ENCODE measurements at places on chromosomes 13 and 19.

- no peak for DNase-seq
These were observed 254.2 kb downstream of the ITGBL1 start for GRCh38 chr13:101706651-101707050.

DNA sequence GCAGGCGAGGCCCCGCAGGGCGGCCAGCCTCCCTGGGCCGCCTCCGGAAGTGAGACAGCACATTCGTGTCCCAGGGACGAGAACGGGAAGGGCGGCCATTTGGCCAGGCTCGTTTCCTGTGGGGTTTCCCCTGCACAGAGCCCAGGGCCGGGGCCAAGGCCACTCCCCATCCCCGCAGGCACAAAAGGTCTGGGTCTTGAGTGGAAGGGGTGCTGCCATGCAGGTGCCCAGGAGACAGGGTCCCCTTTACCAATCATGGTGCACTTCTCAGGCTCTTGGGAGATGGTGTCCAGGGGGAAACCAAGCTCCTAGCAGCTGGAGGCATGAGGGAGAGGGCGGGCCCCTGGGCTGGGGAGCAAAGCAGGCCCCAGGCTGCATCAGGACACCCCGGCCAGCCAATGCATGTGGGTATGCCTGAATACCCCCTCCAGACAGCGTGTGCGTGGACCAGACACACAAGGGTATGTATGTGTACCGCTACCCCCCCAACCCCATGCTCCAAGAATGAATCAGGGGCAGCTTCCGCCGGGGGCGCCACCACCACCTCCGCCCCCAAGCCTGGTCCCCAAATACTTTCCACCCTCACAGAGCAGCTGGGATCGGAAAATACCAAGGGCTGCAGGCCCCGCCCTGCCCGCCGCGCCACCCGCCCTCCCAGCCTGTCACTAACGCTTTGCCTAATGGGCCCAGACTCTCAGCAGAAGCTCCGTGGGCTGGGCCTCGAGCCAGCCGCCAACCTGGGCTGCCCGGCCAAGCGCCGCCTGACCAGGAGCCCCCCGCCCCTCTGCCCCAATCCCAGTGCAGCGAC lies 37.6 kb upstream of the NANOS3 start:
- DNase-seq, result no peak

- no peak for DNase-seq
These were observed 129.3 kb upstream of the SERP2 start for GRCh38 chr13:44244288-44244687.

DNA sequence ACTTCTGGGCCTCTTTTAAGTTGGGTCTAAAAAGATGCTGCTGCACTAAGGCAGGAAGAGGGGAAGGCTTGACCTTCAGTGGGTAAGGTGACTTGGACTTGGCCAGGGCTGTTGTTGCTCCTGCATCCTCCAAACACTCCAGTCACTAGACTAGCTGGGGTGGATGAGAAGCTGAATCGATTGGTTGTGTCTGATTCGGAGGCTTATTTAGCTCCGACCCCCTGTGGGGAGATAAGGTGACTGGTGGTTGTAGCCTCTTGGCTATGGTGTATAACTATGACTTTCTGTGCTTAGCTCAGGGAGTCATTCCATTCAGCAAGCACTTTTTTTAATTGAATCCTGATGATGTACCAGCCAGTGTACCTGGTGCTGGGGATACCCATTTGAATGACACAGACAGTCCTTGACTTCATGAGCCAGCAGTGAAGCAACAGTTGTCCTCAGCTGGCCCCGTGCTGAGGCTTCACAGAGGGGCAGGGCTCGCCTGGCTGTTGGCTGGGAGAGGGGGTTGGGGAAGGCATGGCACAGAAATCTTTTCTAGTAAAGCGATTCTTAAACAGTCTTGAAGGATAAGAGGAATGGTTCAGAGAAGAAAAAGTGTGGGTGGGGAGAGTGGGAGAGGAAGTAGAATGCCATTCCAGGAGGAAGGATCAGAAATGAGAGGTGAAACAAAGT lies 9.9 kb downstream of the PCDH8 start:
- no peak for DNase-seq

- DNase-seq, result no peak
These were observed 329.7 kb downstream of the NDFIP2 start for GRCh38 chr13:79810669-79811068.

GRCh38 chr19:53942001-53942786 lies 20.5 kb upstream of the CACNG8 start:
- DNase-seq, result no peak

- no peak for DNase-seq
These were observed 13.9 kb downstream of the LILRA5 start for GRCh38 chr19:54299126-54299498.

DNA sequence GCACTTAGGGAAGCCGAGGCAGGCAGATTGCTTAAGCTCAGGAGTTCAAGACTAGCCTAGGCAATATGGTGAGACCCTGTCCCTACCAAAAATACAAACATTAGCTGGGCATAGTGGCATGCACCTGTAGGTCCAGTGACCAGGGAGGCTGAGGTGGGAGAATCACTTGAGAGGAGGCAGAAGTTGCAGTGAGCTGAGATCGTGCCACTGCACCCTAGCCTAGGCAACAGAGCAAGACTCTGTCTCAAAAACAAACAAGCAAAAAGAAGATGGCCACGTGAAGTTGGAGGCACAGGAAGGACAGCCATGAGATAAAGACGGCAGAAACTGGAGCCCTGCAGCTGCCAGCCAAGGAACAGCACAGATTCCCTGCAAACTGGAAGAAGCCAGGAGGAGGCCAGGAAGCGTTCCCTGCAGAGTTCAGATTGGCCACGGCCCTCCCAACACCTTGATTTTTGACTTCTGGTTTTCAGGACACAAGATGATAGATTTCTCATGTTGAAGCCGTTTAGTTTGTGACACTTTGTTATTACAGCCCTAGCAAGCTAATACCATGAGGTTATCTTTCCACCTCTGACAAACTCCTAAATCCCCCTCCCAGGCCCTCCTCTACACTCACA lies 786.7 kb downstream of the UQCRFS1 start:
- no peak for DNase-seq

- DNase-seq, result no peak
These were observed 39.5 kb upstream of the ZNF536 start for GRCh38 chr19:30332445-30333234.

DNA sequence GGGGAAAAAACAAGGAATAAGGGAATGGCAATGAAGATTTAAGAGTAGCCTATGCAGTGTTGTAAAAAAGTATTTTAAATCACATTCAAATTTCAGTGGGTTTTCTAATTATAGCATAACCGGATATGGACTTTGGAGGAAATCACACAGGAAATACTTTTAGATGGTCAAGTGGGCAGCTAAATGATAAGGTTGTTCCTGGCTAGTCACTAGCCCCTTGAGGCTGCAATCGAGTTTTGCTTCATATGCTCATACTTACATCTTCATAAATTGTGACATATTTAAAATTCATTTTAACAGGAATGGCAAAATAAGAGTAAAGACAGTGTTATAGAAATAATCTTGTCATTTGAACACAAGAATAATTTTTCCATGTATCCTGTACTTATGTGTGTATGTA lies 88.9 kb downstream of the WDFY2 start:
- no peak for DNase-seq

GRCh38 chr13:105961438-105961837 lies 574.0 kb downstream of the EFNB2 start:
- no peak for DNase-seq

GRCh38 chr19:42494321-42494720 lies 34.0 kb downstream of the CEACAM1 start:
- DNase-seq, result no peak

DNA sequence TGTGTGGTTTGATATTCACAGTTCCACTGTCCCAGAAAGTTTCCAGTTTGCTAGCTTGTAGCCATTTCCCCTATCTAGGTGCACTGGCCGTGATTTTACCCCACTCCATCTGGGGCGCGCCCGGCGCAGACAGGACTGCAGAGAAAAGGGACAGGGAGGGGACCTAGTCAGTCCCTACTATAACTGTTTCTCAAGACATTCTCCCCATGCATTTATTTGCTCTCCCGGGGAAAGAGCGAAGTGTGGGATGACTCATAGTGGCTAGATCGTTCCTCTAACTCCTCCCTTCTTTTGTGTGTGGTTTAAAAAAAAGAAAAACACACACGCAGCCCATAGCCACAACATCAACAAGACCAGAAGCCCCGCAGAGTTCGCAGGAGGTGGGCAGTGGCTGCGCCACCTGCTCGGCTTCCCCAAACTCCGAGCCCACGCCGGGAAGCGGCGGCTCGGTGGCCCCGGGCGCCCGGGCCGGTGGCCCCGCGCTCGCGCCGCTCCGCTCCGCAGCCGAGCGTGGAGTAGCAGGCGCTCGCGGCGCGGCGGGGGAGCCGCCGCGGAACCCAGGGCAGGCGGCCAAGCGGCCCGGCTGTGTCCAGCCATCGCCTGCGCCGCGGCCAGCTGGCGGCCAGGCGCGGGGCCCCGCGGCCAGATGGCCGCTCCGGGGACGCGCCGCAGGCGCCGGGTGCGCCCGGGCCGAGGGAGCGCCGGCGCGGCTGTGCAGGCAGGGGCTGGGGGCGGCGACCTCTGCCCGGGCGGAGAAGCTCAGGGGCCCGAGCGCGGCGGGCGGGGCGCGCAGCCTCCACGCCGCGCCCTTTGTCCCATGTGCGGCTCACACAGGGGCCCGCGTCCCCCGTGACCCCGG lies 653 bp downstream of the TMTC4 start:
- DNase-seq, result peak; percentile 15

- peak; percentile 92 for DNase-seq
These were observed 50.0 kb downstream of the PIN1 start for GRCh38 chr19:9885077-9885552.

- DNase-seq, result no peak
These were observed 27.8 kb downstream of the TIMM13 start for GRCh38 chr19:2399582-2399981.

DNA sequence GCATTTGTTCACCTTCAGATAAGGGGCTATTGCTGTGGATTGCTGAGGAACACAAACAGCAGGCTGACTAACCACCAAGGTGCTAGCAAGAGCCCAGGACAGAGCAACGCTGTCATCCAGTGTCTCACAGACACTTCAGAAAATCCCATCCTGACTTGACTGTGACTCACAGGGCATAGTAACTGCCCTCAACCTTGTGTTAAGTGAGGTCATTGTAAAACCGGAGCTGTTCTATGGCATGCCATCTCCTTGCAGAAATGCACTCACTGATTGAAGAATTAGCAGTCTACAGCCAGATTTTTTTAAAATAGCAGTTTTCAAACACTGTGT lies 51.1 kb downstream of the TNFRSF19 start:
- DNase-seq, result no peak

DNA sequence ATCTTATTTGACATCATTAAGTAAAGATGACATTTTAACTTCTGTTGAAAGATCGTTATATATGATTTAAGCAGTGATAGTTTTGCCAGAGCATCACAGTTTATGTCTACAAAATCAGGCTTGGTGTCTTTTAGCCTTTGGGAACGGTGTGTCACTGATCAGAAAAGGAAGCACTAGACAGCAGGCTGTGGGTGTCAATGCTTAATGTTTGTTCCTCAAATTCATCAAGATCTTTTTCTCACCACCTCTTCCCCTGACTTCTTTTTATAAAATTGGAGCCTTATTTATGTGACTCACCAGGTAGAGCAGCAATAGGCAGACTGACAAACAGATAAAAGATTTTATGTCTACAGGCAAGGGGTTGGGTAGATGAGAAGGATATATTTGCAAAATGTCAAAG lies 1558.5 kb downstream of the EFNB2 start:
- DNase-seq, result no peak

DNA sequence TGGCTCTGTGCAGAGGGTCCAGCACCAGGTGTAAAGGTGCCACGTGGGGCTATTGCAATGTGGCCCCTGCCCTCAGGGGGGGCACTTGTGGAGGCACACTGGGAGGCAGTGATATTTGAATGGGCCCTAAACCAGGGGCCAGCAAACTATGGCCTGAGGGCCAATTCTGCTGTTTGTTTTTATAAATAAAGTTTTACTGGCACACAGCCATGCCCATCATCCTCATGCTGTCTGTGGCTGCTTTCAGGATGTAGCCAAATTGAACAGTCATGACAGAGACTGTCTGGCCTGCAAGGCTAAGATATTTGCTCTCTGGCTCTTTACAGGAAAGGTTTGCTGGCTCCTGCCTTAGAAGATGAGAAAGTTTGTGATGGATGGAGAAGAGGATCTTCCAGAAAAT lies 33.9 kb upstream of the RANBP3 start:
- no peak for DNase-seq

DNA sequence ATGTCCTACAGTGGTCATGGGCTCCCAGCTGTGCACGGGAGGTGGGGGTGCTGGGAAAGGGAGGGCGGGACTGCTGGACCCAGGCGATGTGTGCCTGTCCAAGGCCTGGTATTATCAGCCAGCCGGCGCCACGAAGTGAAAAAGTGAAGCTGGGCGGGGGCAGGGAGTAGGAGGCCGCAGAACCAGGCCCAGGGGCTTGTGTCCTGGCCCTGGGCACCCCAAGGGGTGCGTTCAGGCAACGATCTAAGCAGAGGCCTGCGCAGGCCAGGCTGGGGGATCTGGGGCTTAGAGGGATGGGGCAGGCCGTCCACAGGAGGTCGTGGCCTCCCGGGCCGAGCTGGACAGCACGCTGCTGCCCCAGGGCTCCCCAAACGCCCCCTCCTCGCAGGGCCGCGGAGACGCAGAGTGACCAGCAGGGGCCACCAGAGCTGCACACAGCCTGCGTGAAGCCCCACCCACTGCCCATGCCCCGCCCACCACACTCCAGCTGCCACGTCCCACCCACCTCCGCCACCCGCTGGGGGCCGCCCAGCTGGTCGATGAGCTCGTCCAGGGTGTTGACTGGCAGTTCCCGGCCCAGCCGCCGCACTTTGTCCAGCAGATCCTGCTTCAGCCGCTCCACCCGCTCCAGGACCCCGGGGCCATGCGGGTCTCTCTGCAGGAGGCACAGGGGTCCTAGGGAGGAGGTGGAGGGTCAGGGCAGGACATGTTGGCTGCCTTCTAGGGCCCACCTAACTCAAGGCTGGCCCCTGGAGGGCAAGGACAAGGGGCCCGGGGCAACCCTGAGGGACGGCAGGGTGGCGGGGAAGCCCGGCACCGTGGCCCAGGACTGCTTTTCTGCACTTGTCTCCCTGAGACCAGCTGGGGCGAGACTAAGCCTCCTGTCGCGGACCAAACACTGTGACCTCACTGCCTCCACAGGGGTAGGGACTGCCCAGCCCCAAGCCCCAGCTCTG lies 9.5 kb downstream of the GPX4 start:
- peak; percentile 49 for DNase-seq

GRCh38 chr19:41588497-41589209 lies 12.7 kb downstream of the CEACAM21 start:
- no peak for DNase-seq

GRCh38 chr13:111372651-111373425 lies 52.4 kb downstream of the TEX29 start:
- no peak for DNase-seq

GRCh38 chr19:42202290-42202880 lies 15.1 kb downstream of the DEDD2 start:
- DNase-seq, result no peak

DNA sequence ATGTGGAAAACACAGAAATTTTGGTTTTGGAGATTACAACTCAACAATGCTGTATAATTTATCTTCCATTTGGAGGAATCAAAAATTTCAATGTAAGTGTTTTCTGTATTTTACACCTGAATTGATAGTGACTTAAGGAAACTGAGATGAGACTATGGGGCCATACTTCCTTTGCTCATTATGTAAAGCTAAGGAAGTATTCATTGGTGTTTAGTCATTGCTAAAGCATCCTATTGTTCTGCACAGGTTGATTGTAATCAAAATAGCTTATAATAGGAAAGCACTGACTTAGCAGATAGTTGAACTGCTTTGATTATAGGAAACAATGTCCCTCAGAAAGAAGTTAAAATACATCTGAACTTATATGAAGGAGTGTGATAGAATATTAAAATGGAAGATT lies 244.4 kb upstream of the SLITRK5 start:
- no peak for DNase-seq
